ENCODE measurements at places on chromosomes 12 and 14.

- no peak for DNase-seq
These were observed 764 bp downstream of the RBM25 start for GRCh38 chr14:73058922-73059673.

- DNase-seq, result no peak
These were observed 151.7 kb downstream of the NUAK1 start for GRCh38 chr12:105986779-105987684.

DNA sequence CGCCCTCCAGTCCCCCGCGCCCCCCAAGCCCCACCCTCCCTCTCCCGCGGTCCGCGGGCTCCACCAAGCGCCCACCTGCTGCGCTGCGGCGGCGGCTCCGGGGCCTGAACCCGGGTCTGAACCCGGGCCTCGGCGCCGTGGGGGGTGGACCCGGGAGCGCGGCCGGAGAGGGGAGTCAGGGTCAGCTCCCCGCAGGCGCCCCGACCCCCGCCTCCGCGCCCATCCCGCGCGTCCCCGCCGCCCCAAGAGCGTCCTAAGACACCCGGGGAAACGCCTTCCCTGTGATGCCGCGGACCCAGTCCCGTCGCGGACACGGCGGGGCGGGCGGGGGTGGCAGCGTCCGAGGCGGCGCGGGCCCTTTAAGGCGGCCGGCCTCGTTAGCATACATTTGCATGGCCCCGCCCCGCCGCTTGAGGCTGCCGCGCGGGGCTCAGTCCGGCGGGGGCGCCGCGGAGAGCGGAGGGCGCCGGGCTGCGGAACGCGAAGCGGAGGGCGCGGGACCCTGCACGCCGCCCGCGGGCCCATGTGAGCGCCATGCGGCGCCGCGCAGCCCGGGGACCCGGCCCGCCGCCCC, at the start of gene MMP17:
TSS of gene MMP17 (plus strand) at position 433 of the 574 bp plus-strand sequence. CDS start at position 535, 102 bp downstream.
- no peak for DNase-seq

- DNase-seq, result peak; percentile 18
These were observed 15.2 kb upstream of the PEBP1 start for GRCh38 chr12:118120579-118121363.

DNA sequence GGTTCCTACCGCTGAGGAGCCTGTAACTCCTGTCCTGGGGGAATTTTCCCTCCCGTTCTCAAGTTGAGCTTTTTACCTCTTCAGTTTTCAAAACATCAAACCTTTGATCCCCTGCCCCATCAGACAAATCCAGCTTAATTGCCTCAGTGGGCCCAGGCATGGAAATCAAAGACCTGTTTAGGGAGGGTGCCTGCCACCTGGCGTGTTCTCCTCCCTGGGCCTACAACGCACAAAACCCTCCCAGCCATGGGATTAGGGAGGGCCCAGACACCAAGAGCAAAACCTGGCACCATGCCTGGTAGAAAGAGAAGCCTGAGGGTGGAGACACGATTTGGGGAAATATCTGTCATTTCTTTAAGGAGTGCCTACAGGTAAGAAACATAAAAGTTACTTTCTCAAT, 672.9 kb downstream of the BCL11B start:
- DNase-seq, result no peak

DNA sequence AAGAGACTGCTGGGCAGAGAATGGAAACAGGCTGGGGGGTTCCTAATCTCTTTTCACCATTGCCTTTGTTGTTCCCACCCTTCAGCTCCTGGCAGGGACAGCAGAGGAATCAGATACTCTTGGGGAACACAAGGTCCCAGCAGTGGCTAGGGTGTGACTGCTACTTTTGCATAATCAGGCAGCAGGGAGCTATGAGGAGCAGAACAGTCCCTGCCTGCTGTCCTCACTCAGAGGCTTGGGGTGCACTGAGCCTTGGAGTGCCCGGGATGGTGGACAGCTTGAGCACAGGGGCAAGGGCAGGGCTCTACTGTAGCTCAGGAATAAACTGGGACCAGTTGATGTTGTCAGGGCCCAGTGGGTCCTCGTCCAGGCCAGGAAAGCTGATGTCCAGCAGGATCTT, 1.5 kb upstream of the TEX52 start:
- DNase-seq, result no peak

DNA sequence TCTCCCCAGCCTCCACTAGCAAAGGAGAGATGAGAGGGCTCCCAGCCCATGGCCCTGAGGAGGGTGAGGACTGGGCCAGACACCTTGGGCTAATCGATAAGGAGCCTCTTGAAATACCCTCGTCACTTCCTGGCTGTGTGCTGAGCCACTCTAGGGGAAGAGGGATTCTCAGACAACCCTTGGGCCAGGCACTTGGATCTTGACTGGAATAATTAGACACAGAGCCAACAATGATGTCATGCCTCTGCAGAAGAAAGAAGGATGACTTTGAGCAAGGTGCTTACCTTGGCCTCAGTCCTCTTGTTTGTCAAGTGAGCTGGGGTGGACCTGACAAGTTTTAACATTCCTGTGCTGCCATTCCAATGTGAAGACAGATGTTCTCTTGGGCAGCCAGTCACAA, 83.1 kb downstream of the LRRC74A start:
- no peak for DNase-seq

- DNase-seq, result no peak
These were observed 162.9 kb downstream of the DUSP6 start for GRCh38 chr12:89189448-89189847.

GRCh38 chr12:102120886-102121285, 903 bp downstream of the PARPBP start:
- DNase-seq, result no peak

DNA sequence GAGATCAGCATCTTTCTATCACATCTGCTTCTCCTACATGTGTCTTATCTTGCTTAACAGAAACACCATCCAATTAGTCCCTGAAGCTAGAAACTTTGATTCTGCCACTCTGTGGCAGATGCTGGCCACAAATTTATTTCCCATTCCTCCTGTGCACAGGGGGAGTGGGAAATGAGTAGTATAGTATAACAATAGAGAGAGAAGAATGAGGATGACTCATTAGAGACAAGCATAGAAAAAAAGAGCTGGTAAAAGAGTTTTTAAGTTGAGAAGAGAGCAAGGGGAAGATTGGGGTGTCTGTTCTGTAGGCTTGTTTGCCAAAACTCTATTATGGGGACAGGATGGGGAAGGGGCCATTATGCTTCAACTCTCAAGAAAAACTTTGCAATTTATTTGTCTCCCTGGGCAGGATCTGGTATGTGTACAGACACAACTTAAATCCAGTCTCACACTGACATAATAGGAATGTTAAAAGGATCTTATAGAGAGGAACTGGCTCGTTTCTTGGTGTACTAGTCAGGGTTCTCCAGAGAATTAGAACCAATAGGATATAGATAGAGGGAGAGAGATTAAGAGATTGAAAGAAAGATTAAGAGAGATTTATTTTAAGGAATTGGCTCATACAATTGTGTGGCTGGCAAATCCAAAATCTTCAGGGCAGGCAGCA, 142.6 kb upstream of the CPSF6 start:
- DNase-seq, result no peak

DNA sequence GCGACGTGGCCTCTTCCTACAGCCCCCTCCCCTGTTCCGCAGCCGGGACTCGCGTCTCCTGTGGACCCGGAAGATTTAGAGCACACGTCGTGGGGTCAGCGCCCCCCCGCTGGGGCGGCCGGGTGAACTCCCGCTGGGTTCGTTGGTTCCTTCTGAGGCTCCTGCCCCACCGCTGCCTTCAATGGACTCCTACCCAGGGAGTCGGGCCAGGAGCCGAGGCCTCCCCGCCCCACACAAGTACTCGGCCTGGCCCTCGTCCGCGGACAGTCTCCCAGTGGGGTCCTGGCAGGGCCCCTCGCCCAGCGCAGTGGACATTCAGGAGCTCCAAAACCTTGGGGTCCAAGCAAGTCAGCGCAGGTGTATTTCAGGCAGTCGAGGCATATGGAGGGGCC, 1.2 kb downstream of the MMP17 start:
- DNase-seq, result no peak

- DNase-seq, result no peak
These were observed at the start of gene NOS1 for GRCh38 chr12:117361347-117361751. NOS1 (minus strand) TSS chr12:117361626; CDS start chr12:117331069, 30,557 bp downstream.

Measured in skin of body (tissue), 3 donors.